Activated T-cell treated with anti-CD3 and anti-CD28 coated beads, Interleukin-2, amount 50 U/mL, for 1 hour (primary cell): ENCODE measurements at places on chromosomes 5 and 9.
A peak's percentile ranks its signal among the peaks of the same experiment; 100 is the strongest.

- no peak for DNase-seq
Observed at GRCh38 chr9:93237540-93237939, 53.6 kb downstream of the WNK2 start.

DNA sequence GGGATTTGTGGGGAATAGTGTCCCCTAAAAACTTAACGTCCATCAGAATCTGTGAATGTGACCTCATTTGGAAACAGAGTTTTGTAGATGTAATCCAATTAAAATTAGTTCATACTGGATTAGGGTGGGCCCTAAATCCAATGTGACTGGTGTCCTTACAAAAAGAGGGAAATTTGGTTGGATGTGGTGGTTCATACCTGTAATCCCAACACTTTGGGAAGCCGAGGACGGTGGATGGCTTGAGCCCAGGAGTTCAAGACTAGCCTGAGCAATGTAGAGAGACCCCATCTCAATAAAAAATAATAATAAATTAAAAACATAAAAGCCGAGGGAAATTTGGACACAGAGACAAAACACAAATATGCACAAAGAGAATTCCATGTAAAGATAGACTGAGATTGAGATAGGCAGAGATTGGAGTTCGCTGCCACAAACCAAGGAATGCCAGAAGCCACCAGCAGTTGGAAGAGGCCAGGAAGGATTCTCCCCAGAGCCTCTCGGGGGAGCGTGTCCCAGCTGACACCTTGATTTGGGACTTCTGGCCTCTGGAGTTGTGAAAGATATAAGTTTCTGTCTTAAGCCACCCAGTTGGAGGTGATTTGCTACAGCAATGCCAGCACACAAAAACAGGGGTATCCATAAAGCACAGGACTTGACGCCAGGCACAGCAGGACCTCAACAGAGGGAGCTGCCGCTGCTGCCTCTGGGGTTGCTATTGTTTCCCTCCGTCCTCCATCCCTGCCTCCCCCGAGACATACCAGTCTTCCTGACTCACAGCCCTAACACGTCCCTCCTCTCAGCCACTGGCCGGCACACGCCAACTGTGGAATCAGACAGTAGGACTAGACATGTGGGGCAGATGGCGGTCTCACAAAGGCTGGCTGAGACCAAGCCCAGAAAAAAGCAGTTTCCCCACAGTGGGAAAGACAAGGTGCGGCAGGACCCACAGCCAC lies 73.8 kb upstream of the IL17B start:
- no peak for DNase-seq

DNA sequence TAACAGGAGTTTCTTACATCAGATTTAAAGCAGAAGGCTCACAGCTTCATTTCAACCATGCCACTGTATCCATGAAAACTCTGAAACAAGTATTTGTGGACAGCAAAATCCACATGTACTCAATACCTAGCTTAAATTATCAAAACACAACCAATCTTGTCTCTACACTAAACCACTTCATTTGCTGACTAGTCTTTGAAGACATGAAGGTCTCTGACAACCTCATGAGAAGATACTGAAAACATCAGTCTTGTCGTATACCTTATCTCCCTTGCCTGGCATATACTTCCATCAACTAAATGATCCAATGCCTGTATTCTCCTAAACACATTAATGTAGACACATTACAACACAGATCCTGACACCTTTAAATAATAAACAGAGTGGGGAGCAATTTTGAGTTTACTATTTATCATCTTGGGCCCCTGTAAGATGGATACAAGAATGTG lies 2.9 kb downstream of the RPS23 start:
- no peak for DNase-seq

GRCh38 chr9:98964911-98965336 lies 21.2 kb downstream of the COL15A1 start:
- no peak for DNase-seq

DNA sequence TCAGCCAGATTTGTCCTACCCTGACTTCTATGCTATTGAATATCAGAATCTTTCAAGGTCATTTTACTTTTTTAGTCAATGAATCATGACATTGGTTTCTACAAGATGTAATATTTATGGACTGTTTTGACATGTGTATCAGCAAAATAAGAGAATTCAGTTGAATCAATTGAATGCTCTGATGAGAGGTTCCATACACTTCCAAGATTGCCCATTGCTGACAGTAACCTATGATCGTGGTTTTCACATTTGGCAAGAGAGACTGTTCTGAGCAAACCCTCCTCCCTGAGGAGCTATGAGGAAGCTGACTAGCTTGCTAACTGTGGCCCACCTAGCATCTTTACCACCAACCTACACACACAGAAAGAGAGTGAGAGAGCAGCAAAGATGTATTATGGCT lies 56.7 kb upstream of the FST start:
- DNase-seq: no peak

DNA sequence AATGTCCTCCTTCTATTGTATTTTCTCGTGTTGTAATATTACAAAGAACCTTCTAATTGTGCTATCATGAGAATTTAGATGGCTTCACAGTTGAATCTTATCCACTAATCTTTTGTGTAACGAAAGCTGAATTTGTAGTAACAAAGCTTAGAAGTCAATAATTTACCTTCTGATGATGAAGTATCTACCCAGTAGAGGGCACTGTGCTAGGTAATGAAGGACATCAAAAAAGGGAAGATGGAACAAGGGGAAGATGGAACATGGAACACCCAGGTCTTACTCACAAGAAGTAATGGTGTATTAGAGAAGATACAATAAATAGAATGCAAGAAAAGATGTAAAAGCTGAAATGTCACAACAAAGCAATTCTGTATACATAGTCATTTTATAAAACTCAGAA lies 131.0 kb upstream of the CCNG1 start:
- DNase-seq: no peak

GRCh38 chr9:87863882-87864465 lies 18.7 kb upstream of the SPATA31E1 start:
- DNase-seq: no peak

GRCh38 chr5:136309932-136310598 lies 55.3 kb downstream of the TRPC7 start:
- no peak for DNase-seq

- no peak for DNase-seq
Observed at GRCh38 chr5:142847898-142848790, 78.0 kb downstream of the ARHGAP26 start.

GRCh38 chr5:132019337-132019736 lies 7.9 kb upstream of the ACSL6 start:
- DNase-seq: peak; percentile 10

- peak; percentile 61 for DNase-seq
Observed at GRCh38 chr5:124649491-124650146, 96.8 kb downstream of the ZNF608 start.

GRCh38 chr5:67303356-67303755 lies 106.8 kb upstream of the CD180 start:
- no peak for DNase-seq

DNA sequence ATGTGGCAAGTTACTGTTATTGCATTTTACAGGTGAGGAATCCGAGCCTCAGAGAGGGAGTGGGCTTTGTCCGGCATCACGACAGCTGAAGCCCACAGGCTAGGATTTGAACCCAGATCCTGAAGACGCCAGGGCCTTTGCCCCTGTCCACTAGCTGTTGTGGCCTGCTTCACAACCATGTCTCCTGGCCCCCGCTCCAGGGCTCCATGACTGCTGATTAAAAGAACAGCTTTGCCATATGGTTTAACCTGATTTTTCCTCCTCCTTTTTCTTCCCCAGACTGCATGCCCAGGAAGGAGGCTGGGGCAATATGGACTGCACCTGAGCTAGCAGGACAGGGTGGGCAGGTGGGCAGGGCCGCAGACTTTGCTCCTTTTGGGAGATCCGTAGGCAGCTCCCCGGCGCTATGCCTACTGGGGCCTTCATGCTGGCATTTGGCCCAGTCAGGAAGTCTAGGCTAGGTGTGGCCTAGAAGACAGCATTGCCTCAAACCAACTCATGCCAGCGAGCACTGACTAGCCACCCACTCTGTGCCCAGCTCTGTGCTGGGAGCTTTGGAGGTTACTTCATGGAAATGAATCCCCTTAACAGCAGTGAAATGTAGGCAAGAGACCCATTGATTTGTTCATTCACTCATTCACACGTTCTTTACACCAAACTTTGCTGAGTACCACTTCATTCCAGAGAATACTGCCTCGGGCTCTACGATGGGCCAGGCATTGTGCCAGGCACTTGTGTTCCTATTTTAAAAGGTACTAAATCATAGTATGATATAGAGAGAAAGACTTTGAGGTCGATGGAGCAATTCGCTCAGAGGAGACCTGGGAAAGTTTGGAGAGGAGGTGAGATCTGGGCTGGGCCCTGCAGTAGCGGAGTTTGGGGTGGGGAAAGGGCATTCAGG lies 94.3 kb upstream of the CPEB4 start:
- DNase-seq: no peak

DNA sequence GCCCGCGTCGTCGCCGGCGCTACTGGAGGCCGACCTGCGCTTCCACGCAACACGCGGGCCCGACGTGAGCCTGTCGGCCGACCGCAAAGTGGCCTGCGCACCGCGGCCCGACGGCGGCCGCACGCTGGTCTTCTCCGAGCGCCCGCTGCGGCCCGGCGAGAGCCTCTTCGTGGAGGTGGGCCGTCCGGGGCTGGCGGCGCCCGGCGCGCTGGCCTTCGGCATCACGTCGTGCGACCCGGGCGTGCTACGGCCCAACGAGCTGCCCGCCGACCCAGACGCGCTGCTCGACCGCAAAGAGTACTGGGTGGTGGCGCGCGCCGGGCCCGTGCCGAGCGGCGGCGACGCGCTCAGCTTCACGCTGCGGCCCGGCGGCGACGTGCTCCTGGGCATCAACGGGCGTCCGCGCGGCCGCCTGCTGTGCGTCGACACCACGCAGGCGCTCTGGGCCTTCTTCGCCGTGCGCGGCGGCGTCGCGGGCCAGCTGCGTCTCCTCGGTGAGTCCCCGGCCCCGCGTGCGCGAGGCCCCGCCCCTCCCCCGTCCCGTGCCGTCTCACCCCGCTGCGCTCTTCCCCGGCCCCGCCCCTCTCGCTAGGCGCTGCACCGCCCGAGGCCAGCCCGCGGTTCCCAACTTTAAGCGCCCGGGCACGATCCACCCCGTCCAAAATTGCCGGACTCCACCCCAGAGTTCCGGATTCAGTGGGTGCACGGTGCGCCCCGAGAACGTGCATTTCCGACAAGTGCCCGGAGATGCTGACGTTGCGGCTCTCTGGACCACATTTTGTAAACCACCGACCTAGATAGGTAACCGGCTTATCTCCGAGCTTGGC lies 42.8 kb downstream of the NEURL1B start:
- DNase-seq: peak; percentile 58

DNA sequence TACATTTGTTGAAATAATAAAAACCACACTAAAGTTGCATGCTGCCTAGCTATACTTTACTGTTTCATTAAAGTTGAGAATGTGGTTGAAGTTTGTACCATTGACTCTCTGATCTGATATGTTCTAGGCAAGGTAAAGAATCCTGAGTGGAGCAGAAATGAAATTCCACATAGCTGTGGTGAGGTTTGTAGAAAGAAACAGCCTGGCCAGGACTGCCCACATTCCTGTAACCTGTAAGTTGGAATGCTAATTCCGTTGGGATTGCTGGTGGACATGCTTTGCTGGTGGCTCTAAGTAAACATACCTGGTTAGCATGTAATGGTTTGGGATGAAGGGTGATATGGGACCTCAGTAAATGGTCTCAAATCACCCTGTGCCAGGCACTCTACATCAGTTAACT lies 16.8 kb downstream of the NFX1 start:
- no peak for DNase-seq

- no peak for DNase-seq
Observed at GRCh38 chr5:96743065-96743768, 64.5 kb downstream of the ERAP1 start.

GRCh38 chr5:9047932-9048331 lies 497.9 kb downstream of the SEMA5A start:
- DNase-seq: no peak

DNA sequence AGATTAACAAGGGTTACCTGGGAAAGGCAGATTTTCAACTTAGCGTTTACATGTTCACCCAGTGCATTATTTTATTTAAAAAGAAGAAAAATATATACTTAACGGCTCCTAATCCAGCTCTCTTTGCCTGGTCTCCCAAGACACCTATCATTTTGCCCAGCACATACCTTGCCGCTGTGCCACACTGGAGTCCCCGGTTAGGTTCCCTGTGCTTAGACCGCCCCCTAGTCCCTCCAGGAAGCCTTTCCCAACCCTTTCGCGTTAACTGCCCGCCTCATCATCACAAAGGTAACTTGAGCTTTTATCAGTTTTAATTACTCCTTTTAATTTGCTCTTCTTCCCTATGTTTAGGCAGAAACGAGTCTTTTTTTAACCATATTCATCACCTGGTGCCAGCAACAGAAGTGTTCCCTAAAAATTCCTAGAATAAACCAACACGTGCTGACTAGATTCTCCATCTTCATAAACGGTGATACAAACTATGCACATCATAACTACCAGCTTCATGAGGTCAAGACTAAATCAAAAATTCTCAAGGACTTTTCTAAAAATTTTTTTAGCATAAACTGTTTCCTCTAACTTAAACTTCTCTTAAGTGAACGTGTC lies 19.7 kb downstream of the DNAJA1 start:
- DNase-seq: no peak

DNA sequence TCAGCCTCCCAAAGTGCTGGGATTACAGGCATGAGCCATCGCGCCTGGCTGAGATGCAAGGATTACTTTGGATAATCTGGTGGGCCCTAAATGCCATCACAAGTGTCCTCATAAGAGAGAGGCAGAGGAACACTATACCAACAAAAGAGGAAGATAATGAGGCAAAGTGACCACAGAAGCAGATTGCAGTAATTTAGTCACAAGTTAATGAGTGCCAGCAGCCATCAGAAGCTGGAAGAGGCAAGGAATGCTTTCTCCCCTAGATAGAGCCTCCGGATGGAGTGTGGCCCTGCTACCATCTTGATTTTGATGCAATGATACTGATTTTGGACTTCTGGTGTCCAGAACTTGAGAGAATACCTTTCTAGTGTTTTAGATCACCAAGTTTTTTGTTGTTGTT lies 122.3 kb downstream of the SPATA31D1 start:
- DNase-seq: no peak

DNA sequence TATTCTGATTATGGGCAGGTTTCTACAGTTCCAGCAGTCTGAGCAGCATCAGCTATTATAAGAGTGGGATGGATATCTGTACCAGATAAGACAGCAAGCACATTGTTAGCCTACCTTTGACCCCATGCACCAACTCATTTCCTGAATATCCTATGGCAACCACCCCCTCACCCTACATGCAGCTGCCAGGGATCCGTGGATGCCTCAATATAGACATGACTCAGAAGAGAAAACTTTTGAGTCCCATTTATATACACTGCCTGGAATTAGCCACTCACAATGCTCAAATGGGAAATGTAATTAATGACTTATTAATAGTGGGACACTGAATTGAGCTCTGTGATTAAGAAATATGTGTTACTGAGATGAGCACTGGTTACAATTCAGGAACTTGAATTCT lies 124.4 kb downstream of the SSBP2 start:
- DNase-seq: no peak

- no peak for DNase-seq
Observed at GRCh38 chr5:125481506-125482465, 735.3 kb upstream of the ZNF608 start.

GRCh38 chr9:79623799-79624721 lies 52.3 kb downstream of the TLE4 start:
- DNase-seq: peak; percentile 25

- no peak for DNase-seq
Observed at GRCh38 chr9:81535542-81536241, 153.7 kb downstream of the TLE1 start.
